ENCODE measurements at places on chromosomes 3 and 15. TPM values are rescaled to one million over a fixed set of nuclear protein-coding genes. Genes with fewer than 3 reads are reported as not detected.

- no peak for DNase-seq
Measured at GRCh38 chr15:50190166-50190570, 8.2 kb downstream of the SLC27A2 start.

GRCh38 chr3:122598556-122598955, 21.1 kb downstream of the PARP15 start:
- DNase-seq, result no peak

- DNase-seq, result no peak
Measured at GRCh38 chr15:27592036-27592760, 506.9 kb downstream of the OCA2 start.

- no peak for DNase-seq
Measured at GRCh38 chr3:80754969-80755368, 987.2 kb upstream of the ROBO1 start.

DNA sequence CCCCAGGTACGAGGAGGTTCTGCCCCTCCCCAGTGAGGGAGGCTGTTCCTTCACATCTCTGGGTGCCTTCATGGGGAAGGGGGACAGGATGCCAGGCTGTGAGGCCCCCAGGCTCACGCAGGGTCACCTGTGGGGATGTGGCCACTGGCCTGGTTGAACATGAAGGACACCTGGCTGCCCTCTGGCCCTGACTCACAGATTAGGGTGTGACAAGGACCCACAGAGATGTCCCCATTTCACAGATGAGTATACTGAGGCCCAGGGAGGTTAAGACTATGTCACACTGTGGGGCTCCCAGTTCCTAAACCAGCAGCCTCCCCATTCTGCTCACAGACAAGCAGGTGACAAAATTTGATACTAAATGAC, 42.4 kb downstream of the PCSK6 start:
- DNase-seq, result no peak

DNA sequence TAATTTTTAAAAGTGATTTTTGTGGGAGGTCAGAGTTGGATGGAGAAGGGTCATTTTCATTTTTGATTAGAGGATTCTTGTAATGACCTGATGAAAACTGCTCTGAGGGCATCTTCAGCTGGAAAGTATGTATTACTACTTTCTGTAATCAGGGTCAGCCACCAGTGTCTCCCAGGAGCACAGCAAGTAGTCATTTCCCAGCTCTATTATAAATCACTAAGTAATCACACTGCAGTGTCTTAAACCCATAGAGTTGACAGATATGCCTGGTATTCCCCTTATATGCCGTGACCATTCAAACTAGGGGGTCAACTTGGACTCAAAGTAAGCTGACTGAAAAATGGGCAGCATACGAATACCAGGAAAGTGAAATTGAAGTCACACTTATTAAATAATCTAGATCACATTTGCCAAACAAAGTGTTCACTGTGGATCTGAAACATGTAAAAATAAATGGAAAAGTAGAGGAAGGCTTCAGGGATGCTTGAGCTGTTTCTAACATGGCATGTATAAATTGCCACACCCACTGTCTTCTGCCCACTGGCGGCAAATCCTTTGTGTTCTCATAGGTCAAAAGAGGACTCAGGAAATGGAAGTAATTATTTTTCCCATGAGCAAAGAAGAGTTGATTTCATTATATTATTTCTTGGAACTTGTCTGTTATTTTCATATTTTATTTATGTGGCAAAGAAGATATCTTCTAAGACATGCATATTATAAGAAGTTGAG, 105.7 kb downstream of the MBNL1 start:
- no peak for DNase-seq

GRCh38 chr3:159870723-159871122, 117.9 kb upstream of the IL12A start:
- DNase-seq, result no peak

GRCh38 chr15:54462511-54462913, 484.3 kb downstream of the UNC13C start:
- no peak for DNase-seq

DNA sequence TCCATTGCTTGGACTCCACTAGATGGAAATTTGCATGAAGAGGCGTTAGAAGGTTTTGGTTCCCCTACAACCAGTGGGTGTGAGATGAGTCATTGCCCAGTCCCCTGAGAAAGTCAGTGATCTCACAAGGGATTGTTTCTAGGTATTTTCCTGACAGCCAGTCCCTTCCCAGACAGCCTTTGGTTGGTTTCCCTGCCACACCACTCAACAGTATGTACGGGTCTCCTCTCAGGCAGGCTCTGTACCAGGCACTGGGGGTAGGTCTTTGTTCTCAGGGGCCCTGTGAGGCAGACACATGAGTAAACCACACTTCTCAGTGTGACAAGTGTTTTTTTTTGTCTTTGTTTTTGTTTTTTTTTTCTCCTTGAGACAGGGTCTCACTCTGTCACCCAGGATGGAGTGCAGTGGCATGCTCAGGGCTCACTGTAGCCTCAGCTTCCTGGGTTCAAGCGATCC, 4.0 kb downstream of the LAMP3 start:
- DNase-seq, result peak; percentile 36

- DNase-seq, result no peak
Measured at GRCh38 chr3:19711160-19711782, 222.7 kb downstream of the EFHB start.

GRCh38 chr3:44079916-44080315, 161.8 kb upstream of the TOPAZ1 start:
- no peak for DNase-seq

GRCh38 chr3:109702976-109703375, 365.6 kb upstream of the DPPA4 start:
- DNase-seq, result no peak

- DNase-seq, result no peak
Measured at GRCh38 chr3:138196023-138196422, 8.9 kb downstream of the ARMC8 start.

DNA sequence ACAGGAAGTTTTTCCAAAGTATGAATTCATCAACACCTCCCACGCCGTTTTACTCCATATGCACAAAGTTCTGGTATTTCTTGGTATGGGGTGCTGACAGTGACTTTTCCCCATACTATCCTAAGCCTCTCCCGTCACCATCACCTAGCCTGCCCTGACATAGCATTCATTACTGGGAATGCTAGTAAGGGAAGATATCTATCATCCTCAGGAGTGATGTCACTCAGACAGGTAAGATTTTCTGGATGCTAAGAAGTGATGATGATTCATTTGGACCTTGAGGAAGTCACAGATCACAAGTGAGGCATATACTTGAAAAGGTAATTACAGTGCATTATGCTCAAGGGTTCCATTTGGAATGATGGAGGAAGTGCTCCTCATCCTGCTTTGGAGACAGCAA, 355.1 kb upstream of the STAC start:
- no peak for DNase-seq

DNA sequence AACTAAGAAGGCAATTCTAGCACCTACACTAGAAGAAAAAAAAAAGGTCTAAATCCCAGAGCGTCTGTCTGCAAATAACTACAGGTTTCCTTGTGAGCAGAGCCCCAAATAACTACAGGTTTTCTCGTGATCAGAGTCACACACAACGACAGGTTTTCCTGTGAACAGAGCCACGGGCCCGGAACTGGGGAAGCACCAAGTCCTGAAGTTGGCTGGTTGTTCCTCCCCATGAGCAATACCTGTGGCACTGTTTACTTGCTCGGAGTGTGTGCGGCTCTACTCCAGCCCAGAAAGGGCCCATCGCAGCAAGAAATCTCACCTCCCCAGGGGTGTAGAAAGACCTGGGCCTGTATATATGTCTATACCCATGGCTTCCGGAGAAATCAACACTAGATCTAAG, 644 bp upstream of the MASP1 start:
- DNase-seq, result no peak

DNA sequence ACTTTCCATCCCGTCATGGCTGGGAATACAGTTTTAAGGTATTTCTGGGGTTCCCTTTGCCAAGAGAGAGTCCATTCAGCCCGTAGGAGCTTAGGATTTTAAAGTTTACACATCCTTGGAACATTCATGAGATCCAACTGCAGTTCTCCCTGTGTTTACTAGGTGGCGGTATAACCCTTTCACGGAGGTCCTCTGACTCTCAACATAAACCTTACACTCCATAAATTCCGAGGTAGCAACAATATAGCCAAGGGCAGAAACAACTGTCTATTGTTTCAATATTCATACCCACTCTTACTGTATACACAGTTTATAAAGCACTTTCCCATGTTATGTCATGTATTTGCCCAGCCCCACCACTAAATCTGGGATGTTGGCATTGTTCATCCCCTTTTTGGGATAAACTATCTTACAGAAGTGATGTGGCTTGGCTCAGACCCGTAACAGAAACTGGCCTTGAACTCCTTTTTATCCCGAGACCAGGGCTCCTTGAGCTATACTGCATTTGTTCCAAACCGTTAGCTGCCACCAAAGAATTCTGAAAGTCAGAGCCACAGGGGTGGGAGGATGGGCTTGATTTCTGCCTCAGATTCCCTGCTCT, 69.2 kb upstream of the COL6A5 start:
- DNase-seq, result peak; percentile 54

- DNase-seq, result no peak
Measured at GRCh38 chr15:98686983-98687382, 38.6 kb downstream of the IGF1R start.

DNA sequence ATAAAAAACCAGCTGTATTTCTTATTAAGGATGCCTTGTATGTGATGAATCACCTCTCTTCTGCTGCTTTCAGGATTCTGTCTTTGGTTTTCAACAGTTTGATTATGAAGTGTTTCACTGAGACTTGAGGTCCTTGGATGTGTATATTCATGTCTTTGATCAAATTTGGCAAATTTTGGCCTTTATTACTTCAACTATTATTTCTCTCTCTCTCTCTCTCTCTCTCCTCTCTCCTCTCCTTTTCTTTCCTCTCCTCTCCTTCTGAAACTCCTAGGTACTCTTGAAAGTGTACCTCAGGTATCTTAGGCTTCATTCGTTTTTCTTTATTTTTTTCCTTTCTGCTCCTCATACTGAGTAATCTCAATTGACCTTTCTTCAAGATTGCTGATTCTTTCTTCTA, 43.3 kb downstream of the LSM3 start:
- DNase-seq, result no peak

- DNase-seq, result peak; percentile 57
Measured at GRCh38 chr3:174955513-174956016, 96.4 kb downstream of the NAALADL2 start.

GRCh38 chr15:27324886-27325615, 354.1 kb downstream of the GABRG3 start:
- DNase-seq, result no peak

GRCh38 chr3:186184021-186184420, 75.1 kb upstream of the ETV5 start:
- no peak for DNase-seq

DNA sequence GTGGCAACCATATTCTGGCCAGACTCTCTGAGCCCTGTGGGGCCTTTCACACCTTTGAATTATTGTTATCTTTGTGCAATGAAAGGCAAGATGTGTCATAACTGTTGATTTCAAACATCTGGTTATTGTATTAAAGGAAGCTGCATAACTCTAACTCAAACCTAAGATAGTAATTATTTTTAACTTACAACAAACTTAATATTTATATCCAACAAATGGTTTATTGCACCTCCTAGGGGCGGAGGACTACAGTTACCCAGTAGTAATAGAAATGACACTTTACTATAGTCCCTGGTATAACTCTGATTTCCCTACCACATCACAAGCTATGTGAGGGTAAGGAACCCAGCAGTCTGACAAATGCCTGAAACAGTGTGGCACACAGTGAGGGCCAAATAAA, 363.9 kb upstream of the SUCLG2 start:
- no peak for DNase-seq

GRCh38 chr15:100032358-100033085, 299.3 kb upstream of the LYSMD4 start:
- peak; percentile 11 for DNase-seq

GRCh38 chr3:17213102-17213501, 328.3 kb downstream of the PLCL2 start:
- DNase-seq, result peak; percentile 8

GRCh38 chr15:91422797-91423196, 322.7 kb downstream of the SV2B start:
- no peak for DNase-seq

GRCh38 chr3:87145553-87145952, 81.6 kb upstream of the CHMP2B start:
- DNase-seq, result peak; percentile 32

GRCh38 chr15:65072027-65072426, 4.2 kb upstream of the RASL12 start:
- no peak for DNase-seq

GRCh38 chr15:58473724-58474123, 41.9 kb downstream of the LIPC start:
- peak; percentile 30 for DNase-seq

DNA sequence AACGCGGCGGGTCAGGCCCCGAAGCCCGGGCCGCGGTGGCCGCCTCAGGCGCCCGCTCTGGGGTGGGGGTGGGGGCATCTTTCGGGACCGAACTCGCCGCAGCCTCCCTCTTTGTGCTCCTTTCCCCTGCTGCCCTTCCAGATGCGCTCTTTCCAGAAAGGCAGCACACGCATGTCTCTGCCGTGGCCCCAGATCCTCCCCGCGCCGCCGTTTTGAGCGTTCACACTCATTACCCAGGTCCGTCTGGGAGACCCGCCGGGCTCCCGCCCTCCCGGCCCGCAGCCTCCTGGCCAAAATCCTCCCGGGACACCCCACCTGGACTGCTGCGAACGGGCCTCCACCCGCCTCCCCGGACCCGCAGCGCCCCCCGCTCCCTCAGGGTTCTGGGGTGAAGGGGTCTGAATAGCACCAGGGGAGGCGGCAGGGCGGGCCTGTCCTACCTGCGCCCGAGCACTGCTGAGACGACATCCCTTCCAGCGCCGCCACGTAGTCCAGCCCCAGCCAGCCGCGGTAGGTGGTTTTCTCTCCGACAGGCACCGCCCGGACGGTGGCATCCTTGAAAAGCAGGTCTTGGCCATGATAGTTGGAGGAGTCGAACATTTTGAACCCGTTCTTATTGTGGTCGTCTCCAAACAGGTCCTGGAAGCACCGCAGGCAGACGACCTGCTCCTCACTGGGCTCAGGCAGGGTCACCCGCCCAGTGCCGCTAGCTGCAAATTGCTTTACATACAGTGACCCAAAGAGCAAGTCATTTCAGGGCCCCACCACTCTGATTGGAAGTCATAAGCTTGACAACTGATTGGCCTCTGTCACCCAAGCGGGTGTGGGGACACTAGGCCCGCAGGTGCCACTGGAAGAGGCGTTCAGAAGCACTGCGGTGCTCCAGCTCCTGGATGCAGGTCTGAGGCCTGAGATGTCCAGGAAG, 25.9 kb downstream of the MELTF start:
- no peak for DNase-seq

GRCh38 chr3:46629551-46630517, 17.5 kb downstream of the FAM240A start:
- peak; percentile 67 for DNase-seq

GRCh38 chr15:22839046-22839695, 705 bp downstream of the NIPA2 start:
- DNase-seq, result no peak

Gene XCR1
- 0.06 TPM for total RNA-seq

Gene RETNLB
- total RNA-seq, result not detected

Gene ACTRT3
- 6.5 TPM for total RNA-seq

Gene CCDC9B
- total RNA-seq, result 9.8 TPM

Gene MST1
- 7.7 TPM for total RNA-seq

Gene ITGA11
- total RNA-seq, result 22.0 TPM

Gene CAMP
- total RNA-seq, result not detected

Gene FRMD4B
- total RNA-seq, result 5.6 TPM

Gene PTPRG
- total RNA-seq, result 26.2 TPM

Gene TLR9
- total RNA-seq, result not detected

Gene KCNMB2
- not detected for total RNA-seq

Measured in LHCN-M2 (cell line).